ENCODE measurements at places on chromosomes 3 and 15.

- no peak for DNase-seq
Measured at GRCh38 chr3:152277198-152277597, 8.5 kb downstream of the MBNL1 start.

DNA sequence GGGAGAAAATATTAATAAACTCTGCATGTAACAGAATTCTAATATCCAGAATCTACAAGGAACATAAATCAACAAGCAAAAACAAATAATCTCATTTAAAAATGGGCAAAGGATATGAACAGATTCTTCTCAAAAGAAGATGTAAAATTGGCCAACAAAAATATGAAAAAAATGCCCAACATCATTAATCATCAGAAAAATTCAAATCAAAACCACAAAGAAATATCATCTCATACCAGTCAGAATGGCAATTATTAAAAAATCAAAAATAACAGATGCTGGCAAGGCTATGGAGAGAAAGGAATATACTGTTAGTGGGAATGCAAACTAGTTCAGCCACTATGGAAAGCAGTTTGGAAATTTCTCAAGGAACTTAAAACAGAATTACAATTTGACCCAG lies 150.7 kb upstream of the TRIM42 start:
- no peak for DNase-seq

DNA sequence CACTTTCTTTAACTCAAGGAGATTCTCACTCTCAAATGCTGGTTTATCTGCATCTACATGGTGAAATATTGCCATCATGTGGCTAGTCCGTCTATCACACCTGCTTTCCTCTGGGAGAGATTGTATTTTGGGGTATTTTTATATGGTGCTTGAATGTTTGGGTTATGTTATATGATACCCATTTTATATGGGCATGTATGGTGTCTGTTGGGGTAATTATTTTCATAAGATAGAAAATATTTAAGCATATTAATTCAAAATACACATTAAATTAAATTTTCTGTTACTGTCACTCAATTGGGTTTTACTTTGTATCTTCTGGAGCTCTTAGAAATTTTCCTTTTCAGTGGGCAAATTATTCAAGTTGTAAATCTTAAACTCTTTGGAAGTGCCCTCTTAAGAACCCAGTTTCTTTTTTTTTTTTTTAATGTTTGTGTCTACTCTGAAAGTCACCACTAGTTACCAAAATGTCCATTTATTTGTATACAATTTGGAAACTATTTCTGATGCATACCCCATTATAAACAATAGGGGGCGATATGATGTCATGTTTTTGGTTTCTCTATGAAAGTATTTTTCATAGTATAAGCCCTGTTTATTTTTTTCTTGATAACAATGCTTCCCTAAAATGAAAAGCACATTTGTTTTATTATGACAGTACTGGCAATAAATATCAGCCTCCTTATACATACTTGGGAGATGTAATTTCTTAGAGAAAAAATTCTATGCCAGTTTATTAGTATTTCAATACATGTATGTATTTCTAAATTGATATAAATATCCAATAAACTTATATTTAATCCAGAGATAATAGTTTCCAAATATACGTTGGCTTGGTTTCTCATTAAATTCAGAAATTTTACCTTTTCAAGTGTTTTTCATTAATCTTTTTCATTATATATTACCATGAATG lies 36.1 kb upstream of the PLSCR5 start:
- no peak for DNase-seq

DNA sequence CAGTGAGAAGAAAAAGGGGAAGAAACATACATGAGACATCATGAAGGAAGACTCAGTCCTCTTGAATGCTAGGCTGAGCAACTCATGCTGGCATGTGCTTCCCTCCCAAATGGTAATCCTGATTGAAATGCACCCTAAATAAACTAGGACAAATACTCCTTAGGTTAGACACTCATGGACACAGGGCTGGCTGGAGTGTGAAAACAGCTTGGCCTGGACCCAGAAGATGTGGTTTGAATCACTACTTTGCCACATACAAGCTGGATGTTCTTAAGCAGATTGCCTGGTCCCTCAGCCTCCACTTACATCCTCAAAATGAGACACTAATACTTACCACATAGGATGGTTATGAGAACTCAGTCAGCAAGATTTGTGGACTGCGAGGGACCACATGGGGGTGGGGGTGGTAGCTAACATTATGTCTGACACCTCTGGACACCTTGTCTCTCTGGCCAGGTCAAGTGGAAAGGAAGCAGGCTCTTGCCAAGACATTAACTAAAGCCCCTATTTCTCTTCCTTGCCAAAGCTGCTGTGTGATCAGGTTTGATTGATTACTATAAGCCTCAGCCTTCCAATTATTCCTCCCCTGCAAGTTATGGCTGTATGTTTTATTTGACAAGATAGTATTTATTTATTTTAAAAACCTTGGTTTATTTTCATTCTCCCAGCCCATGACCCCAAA lies 138.9 kb upstream of the SLC7A14 start:
- no peak for DNase-seq

DNA sequence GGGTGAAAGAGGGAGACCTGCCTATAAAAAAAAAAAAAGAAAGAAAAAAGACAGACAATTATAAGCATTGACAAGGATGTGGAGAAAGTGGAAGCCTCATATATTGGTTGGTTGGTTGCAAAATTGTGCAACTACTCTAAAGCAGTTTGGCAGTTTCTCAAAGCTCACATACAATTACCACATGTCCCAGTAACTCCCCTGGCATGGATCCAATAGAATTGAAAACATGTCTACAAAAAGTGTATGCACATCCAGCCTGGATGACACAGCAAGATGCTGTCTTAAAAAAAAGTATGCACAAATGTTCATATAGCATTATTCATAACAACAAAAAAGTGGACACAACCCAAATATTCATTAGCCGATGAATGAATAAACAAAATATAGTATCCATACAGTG lies 19.5 kb downstream of the SETMAR start:
- no peak for DNase-seq

DNA sequence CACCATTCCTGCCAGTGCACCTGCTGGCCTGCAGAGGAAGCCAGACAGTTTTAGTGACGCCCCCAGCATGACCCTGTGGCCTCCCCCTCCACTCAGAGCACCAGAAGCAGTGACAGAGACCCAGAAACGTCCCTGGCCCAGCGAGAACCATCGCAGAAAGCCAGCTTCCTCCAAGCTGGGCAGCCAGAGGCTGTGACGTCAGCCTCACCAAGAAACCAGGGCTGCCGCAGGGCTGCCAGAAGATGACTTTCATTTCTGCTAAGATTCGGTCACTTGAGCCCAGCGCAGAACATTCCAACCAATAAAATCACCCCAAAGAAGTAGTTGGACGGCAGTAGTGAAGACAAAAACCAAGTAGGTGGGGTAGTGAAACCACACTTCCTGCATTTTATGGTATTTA lies 29.6 kb upstream of the RPL32 start:
- DNase-seq: no peak

- DNase-seq: no peak
Measured at GRCh38 chr3:134366928-134367811, 7.1 kb downstream of the AMOTL2 start.

DNA sequence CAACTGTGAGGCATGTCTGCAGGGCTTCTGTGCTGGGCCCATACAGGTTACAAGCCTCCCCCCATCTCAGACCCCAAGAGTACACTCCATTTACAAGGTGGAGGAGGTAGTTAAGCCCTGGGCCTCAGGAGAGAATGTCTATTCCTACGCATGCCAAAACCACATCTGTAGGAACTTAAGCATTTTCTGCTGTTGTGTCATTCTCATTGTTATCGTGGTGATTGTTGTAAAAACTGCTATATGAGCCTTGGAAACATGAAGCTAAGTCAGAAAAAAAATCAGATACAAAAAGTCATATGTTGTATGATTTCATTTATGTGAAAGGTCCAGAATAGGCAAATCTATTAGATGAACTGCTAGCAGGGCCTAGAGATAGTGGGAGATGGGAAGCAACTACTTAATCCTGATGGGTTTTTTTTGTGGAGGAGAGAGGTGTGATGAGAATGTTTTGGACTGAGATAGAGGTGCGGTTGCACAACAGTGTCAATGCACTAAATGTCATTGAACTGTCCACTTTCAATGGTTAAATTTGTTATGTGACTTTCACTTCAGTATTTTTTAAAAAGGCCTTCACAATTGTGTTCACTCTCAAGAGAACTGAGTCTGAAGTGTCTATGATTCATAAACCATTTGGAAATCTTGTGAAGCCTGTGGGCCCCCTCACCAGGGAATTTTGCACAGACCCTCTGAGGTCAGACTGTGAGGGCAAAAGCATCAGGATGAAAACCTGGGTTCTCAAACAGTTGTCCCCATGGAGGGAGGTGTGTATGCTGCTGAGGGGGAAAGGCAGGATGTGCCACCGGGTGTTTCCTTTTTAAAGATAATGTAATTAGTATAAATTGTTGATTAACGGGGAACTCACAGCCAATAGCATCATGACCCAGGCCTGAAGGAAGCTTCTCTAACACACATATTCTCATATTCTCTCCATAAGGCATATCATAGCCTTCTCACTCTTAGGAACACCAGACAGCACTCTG lies 3.2 kb downstream of the RTP3 start:
- no peak for DNase-seq

DNA sequence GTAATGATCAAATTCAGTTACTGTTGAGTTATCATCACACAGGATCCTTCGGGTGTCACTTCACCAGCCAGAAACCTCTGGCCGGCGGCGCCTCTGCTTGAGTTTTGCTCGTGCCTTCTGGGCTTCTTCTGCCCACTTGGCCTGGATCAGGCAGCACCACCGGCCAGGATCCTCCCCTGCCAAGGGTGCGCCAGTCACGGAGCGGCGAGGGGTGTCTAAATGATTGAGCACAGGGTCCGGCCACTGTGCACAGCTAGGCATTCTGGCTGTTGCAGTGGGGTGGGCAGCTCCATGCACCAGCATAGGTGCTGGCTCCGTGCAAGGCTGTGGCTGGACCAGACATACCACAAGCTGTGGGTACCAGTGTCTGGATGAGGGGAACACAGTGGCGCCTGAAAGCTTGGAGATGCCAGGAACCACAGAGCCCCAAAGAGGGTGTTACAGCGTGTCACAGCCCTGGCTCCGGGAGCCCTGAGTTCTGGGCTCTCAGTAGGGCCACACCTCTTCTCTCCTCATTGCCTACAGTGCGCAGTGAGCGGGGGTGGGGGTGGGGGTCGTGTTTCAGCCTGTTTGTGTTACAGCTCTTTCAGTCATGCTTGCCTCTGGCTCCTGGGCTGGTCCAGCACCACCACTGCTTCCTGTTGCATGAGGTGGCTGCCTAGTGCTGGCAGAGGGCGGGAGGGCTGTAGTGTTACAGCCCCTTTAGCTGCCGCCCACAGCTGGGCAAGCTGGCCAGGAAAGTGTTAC lies 169.4 kb downstream of the FNDC3B start:
- DNase-seq: no peak

- no peak for DNase-seq
Measured at GRCh38 chr15:57640930-57641682, 49.4 kb downstream of the MYZAP start.

DNA sequence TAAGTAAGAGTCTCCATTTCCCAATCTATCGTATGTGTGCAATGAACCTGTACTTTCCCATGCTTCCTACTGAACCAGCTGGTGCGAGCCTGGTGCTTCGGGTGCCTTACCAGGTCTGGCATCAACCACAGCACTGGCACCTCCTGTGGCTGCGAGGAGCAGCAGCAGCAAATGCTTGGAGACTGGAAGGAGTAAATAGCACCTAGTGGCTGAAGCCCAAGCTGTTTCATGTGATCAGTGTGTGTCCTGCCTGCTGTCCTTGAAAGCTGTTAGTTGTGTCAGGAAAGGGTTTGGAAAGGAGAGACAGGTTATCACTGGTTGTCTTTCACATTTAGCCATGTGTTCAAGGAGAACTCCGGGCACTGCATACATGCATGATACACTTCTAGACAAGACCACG lies 31.8 kb downstream of the PCOLCE2 start:
- DNase-seq: peak; percentile 51

GRCh38 chr15:39583596-39584265 lies 2.9 kb downstream of the THBS1 start:
- DNase-seq: no peak

GRCh38 chr3:189812806-189813465 lies 181.7 kb downstream of the TP63 start:
- DNase-seq: no peak

DNA sequence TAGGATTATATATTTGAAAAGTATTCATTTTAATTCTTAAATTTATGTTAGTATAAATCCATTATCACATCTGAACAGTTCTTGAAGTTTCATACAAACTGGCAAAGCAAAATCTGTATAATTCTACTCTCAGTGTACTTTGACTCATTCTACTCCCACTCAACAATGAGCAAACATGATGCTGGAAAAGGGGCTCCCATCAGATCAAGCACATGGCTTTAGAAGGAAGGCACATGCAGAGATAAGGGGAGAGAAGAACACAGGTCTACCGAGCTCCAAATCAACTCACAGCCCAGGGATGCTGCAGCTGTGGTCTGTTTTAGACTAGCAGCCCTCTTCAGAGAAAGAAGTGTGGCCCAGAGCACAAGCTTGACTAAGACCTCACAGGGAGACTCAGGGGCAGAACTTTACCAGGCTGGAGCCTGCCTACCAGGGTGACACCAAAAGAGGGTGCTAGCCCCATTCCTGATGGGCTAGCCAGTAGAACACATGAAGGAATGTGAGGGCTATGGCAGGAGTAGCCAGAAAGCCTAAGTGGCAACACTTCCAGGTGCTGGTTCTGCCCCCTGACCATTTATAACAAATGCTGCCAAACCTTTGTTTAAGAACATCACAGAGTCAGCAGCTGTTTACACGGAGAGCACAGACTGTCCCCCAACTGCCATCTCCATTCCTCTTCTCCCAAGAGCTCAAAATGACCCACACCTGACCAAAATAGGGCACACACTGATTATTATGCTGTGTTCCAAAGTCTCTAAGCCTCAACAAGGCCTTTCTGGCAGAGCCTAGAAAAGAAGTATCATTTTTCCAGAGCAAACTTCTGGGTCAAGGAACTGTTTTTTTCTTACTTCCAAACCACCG lies 19.5 kb downstream of the SEC22C start:
- no peak for DNase-seq
